ENCODE measurements at places on chromosomes 16 and 17. TPM values are rescaled to one million over a fixed set of nuclear protein-coding genes. Genes with fewer than 3 reads are reported as not detected.

DNA sequence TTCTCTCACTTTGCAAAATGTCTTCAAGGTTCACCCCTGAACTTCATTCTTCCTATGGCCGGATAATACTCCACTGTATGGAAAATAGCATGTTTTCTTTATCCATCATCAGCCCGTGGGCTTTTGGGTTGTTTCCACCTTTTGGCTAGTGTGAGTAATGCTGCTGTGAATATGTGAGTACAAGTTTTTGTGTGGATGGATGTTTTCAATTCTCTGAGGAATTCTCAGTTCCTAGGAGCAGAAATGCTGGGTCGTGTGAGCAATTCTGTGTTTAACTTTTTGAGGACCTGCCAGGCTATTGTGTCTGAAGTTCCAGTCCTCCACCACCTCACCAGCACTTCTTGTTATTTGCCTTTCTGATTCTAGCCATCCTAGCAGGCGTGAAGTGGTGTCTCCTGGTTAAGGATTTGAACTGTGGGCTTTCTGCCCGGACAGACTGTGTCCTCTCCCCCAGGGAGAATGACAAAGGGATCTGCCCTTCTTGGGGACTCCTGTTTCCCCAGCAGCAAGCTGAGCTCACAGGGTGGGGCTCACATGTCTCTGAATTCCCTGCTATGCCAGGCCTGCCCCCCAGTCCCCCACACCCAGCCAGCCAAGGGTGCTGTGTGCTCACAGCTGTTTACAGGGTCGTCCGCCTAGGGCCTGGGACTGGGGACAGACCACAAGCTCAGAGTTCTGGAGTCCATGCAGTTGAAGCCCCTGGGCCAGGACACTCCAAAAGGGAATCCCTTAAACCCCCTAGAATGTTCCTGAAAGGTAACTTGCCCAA is 92.2 kb upstream of the CIBAR2 start:
- H3K27me3 ChIP-seq, result no peaks in the 10 kb centered on the region
- H3K36me3 ChIP-seq, result no peaks in the 10 kb centered on the region
- DNase-seq, result no peak
- H3K4me1 ChIP-seq, result no peaks in the 10 kb centered on the region
- no peak overlapping the region for H3K4me3 ChIP-seq

Gene CCT6B
- polyA plus RNA-seq, result 0.61 TPM

Gene PYY
- polyA plus RNA-seq, result not detected

GRCh38 chr17:72416054-72416675 is 295.3 kb downstream of the SOX9 start:
- H3K36me3 ChIP-seq, result no peaks in the 10 kb centered on the region
- no peak for DNase-seq
- H3K4me3 ChIP-seq, result no peak overlapping the region
- H3K27me3 ChIP-seq, result no peaks in the 10 kb centered on the region
- H3K27ac ChIP-seq, result no peak overlapping the region

GRCh38 chr17:82914375-82914774 is 74.6 kb upstream of the ZNF750 start:
- H3K4me3 ChIP-seq, result no peak overlapping the region
- no peaks in the 10 kb centered on the region for H3K4me1 ChIP-seq
- H3K27ac ChIP-seq, result no peak overlapping the region
- DNase-seq, result no peak

DNA sequence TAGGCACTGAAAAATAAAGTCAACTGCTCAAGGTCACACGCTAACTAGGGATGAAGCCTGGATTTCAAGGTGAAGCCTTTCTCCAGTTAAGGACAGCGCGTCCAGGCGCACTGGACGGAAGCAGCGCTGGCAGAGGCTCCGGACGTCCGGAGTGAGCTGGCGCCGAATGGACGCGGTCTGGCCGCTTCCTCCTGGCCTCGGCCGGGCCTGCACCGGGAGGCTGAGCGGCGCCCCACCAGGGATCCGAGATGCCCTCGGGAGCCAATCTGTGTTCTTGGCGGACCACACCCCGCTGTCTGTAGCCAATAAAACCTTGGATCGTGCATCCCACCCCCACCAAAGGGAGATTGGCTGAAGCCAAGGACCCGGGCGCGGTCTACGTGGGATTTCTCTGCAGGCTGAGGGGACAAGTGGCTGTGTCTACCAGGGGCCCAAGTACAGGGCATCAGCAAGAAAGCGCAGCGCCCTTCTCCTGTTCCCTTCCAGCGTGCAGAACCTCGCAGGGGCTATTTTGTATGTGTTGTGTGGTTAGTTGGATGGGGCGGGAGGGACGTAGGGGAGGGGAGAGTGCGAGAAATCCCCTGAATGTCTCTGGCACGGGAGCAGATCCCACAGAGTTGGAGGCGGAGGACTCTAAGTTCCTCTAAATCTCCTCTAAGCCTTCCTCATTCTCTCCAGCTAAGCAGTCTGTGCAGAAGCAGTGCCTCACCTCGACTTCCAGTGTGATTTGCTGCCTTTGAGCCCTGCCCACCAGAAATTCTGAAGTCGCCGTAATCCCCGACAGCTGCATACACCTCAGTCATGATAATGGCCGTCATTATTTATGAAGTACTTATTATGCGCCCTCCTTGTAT is 2.5 kb upstream of the AKAP10 start:
- no peak overlapping the region for H3K27ac ChIP-seq
- no peaks in the 10 kb centered on the region for H3K27me3 ChIP-seq
- no peaks in the 10 kb centered on the region for H3K36me3 ChIP-seq
- DNase-seq, result no peak
- peaks cover 32% of the 10 kb centered on the region for H3K4me1 ChIP-seq

DNA sequence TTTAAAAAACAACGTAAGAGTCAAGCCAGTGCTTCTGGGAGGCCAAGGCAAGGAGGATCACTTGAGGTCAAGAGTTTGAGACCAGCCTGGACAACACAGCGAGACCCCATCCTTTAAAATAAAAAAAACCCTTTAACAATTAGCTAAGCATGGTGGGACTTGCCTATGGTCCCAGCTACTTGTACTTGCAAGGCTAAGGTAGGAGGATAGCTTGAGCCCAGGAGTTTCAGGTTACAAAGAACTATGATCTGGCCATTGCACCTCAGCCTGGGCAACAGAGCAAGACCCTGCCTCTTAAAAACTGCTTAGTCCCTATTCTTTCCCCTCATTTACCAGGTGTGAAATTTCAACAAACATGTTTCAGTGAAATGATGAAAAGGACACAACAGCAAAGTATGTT is 89.5 kb downstream of the STH start:
- H3K27ac ChIP-seq, result no peak overlapping the region
- no peak for DNase-seq
- H3K36me3 ChIP-seq, result no peaks in the 10 kb centered on the region
- peaks cover 18% of the 10 kb centered on the region for H3K4me1 ChIP-seq
- H3K27me3 ChIP-seq, result no peaks in the 10 kb centered on the region

Gene PGAP6
- 40.5 TPM for polyA plus RNA-seq

Gene TLCD2
- not detected for polyA plus RNA-seq

GRCh38 chr16:53576210-53576609 is 73.2 kb upstream of the AKTIP start:
- H3K4me3 ChIP-seq, result no peak overlapping the region
- no peak for DNase-seq
- H3K27me3 ChIP-seq, result no peaks in the 10 kb centered on the region
- H3K4me1 ChIP-seq, result no peaks in the 10 kb centered on the region
- H3K36me3 ChIP-seq, result no peaks in the 10 kb centered on the region

DNA sequence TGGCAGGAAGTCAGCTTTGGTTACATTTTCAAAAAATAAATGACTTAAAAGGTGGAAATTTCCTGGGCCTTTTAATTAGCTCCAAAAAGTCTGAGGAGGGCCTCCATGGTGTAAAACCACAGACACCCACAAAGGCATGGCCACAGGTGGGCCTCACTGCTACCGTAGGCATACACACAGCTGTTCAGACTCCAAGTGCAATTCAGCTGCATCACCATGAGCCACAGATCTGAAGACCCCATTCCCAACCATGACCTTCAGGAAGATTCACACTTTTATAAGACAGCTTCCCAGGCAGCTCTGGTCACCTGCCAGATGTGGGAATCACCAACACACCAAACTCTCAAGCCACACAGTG is 20.6 kb downstream of the CSNK2A2 start:
- H3K27ac ChIP-seq, result peak overlapping the region; percentile 25
- no peaks in the 10 kb centered on the region for H3K27me3 ChIP-seq
- peaks cover 30% of the 10 kb centered on the region for H3K4me1 ChIP-seq
- peaks cover 20% of the 10 kb centered on the region for H3K36me3 ChIP-seq
- DNase-seq, result no peak

GRCh38 chr16:66097751-66098150 is 268.7 kb upstream of the CDH5 start:
- no peaks in the 10 kb centered on the region for H3K36me3 ChIP-seq
- H3K4me1 ChIP-seq, result no peaks in the 10 kb centered on the region
- H3K27me3 ChIP-seq, result no peaks in the 10 kb centered on the region
- no peak overlapping the region for H3K4me3 ChIP-seq

Gene AHSP
- polyA plus RNA-seq, result not detected

GRCh38 chr17:51613255-51613654 is 352.9 kb downstream of the UTP18 start:
- no peak for DNase-seq
- no peaks in the 10 kb centered on the region for H3K4me1 ChIP-seq
- H3K27ac ChIP-seq, result no peak overlapping the region
- no peak overlapping the region for H3K4me3 ChIP-seq
- no peaks in the 10 kb centered on the region for H3K36me3 ChIP-seq
- no peaks in the 10 kb centered on the region for H3K27me3 ChIP-seq

Gene RPH3AL
- polyA plus RNA-seq, result 1.7 TPM

Gene CEP295NL
- polyA plus RNA-seq, result not detected

DNA sequence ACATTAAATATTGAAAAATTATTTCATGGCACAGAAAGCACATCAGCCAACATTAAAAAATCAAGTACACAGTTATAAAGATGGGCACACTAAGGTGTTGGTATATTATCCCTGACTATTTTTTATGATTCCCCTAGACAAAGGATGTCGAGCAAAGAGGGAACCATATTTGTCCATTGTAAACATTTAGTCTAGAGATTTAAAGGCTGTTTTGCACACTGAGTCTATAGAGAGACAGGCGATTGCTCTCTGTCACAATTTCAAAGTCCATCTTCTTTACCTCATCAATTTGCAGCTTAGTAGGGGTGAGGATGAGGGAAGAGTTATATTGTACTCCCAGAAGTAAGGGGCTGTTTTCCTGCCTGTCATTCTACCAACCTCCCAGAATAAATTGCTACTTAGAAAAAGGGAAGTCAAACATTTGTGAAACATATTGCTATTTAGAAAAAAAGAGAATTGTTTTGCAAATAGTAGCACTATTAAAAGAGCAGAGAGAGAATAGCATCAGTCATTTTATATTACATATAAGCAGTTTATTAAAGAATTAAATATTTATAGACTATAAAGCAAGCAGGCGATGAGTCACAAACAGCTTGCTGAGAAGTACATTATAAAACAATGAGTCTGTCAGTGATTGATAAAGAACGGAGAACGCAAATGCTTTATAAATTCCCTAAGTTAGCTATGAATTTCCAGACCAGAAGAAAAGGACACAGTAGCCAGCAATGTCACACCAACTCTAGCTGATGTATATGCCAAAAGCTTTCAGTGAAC is 270.6 kb upstream of the PMFBP1 start:
- H3K4me1 ChIP-seq, result no peaks in the 10 kb centered on the region
- DNase-seq, result no peak
- no peaks in the 10 kb centered on the region for H3K36me3 ChIP-seq

Gene PRSS27
- polyA plus RNA-seq, result not detected

Gene KRT33B
- not detected for polyA plus RNA-seq

Gene TAC4
- not detected for polyA plus RNA-seq

Gene MIS12
- 21.8 TPM for polyA plus RNA-seq

Gene KCTD2
- polyA plus RNA-seq, result 11.6 TPM

GRCh38 chr16:67112591-67113399 is 3.1 kb downstream of the PHAF1 start:
- DNase-seq, result no peak
- H3K27me3 ChIP-seq, result no peaks in the 10 kb centered on the region
- H3K4me3 ChIP-seq, result no peak overlapping the region
- H3K4me1 ChIP-seq, result peaks cover 30% of the 10 kb centered on the region
- no peak overlapping the region for H3K27ac ChIP-seq

Gene NSMCE1
- 202 TPM for polyA plus RNA-seq

Gene CTRB1
- polyA plus RNA-seq, result not detected

Gene ABCC12
- not detected for polyA plus RNA-seq

GRCh38 chr17:1890758-1891450 is 61.1 kb downstream of the RPA1 start:
- peak overlapping the region; percentile 18 for H3K27ac ChIP-seq
- no peaks in the 10 kb centered on the region for H3K27me3 ChIP-seq
- peaks cover 51% of the 10 kb centered on the region for H3K36me3 ChIP-seq
- peak; percentile 50 for DNase-seq

Gene PRAC1
- not detected for polyA plus RNA-seq

GRCh38 chr16:58028541-58029070 is 3.1 kb downstream of the MMP15 start:
- peaks cover 15% of the 10 kb centered on the region for H3K4me1 ChIP-seq
- H3K27ac ChIP-seq, result no peak overlapping the region
- H3K4me3 ChIP-seq, result no peak overlapping the region
- no peaks in the 10 kb centered on the region for H3K27me3 ChIP-seq
- DNase-seq, result no peak

Gene C16orf89
- polyA plus RNA-seq, result not detected

DNA sequence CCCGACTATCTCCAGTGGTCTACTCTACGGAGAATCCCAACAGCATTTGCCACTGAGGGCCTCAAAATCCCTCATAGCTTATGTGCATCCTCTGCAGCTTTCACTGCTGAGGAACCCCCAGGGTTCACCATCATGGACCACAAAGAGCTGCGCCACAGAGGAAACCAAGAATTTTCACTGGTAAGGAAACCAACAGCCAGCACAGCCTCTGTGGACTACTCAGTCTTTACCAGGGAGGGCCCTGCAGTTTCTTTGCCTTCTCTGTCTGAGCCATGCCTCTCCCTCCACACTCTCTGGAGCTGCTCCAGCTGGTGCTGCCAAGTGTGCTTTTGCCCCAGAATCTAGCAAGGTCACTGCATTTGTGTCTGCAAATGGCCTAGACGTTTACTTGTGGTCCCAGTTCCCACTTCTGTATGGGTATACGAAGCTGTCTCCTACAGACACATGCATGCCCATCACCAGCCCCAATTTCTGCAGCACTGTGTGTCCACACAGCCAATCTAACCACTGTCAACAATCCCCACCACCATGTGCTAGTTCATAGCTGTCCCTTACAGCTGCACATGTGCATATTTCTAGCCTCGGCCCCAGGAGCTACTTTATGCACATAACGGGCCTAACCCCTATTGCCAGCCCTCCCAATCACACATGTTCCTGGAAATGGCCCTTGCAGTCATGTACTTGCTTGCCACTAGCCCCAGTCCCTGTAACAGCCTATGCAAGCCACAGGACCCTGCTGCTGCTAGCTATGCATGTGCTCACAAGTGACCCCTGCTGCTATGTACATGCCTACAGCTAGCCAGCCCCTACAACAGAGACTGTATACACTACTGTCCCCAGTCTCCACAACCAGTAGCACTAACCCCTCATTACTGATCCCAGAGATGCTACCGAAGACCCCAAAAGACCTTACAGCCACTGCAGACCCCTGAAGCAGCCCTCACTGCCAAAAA is 1437.4 kb downstream of the CDH11 start:
- no peaks in the 10 kb centered on the region for H3K4me1 ChIP-seq
- no peak overlapping the region for H3K27ac ChIP-seq
- H3K4me3 ChIP-seq, result no peak overlapping the region
- no peaks in the 10 kb centered on the region for H3K27me3 ChIP-seq
- DNase-seq, result no peak
- no peaks in the 10 kb centered on the region for H3K36me3 ChIP-seq

GRCh38 chr16:79966226-79966625 is 365.7 kb upstream of the MAF start:
- no peaks in the 10 kb centered on the region for H3K36me3 ChIP-seq
- H3K27ac ChIP-seq, result no peak overlapping the region
- no peak for DNase-seq
- no peaks in the 10 kb centered on the region for H3K27me3 ChIP-seq
